ENCODE measurements at places on chromosomes 6 and 20. TPM values are rescaled to one million over a fixed set of nuclear protein-coding genes. Genes with fewer than 3 reads are reported as not detected.

DNA sequence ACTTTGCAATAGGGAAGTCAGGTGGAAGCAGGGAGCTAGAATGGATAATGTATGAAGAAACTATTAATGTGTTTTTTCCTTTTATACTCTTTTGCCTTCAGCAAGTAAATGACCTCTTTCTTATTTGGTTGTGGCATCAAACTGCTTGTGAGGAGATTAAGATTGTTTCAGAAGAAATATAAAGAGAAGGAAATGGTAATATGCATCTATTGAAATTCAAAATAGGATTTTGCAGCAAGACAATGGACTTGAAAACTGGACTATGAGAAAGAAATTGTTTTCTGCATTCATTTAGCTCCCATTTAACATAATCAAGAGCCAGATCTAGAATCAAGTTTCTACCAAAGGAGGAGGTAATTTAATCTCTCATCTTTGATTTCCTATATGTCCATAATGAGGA is 32.3 kb upstream of the KIFC1 start:
- DNase-seq, result no peak

DNA sequence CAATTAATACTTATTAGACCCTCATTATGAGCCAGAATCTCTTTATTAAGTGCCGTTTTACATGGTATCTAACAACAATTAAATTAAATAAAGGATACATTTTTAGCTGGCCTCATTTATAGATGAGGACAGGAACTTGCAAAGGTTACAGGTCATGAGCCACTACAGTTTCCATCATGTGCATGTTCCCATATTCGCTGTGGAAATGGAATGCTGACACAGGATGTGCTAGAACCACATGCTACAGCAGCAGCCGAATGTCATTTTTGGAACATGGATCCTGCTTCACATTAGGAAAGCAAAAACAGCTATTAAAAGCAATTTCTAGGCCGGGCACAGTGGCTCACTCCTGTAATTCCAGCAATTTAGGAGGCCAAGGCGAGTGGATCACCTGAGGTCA is 5.9 kb downstream of the SLC18B1 start:
- no peak for DNase-seq

DNA sequence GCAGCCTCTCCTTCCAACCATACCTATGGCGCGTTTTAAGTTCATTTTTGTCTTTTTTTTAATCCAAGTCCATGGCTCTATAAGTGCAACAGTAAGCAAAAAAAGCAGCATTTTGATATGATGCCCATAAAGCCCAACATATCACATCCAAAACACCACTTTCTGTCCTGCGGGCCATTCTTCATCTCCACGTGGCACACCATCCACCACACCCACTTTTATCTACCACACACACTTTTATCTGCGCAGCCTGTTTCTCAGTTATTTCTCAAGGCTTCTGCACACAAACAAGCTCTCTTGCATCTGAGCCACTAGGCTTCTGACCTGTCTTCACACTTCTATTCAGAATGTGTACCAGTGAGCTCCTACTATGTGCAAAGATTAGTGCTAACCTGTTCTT is 5.3 kb downstream of the GCLC start:
- DNase-seq, result no peak

GRCh38 chr20:37977786-37978185 is 55.5 kb downstream of the TTI1 start:
- DNase-seq, result no peak

- no peak for DNase-seq
Observed at GRCh38 chr20:58005581-58006345, 222.7 kb downstream of the ANKRD60 start.

DNA sequence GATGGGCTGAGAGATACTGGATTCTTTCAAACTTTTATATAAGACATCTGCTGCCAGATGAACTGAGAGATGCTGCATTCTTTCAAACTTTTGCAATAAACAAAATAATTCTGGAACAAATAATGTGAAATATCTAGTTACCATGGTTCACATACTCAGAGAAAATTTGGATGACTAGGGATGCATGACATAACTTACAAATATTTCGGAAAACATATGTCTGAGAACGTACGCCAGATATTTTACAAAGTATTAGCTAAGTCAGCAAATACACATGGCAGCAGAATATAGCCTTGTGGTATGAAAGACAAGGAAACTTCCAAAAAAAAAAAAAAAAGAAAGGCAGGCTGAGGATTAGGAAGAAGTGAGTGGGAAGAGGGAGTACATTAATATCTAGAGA is 113.3 kb upstream of the TRAF3IP2 start:
- no peak for DNase-seq

Gene CALHM5
- 2.0 TPM for total RNA-seq

Gene NFKBIE
- total RNA-seq, result 3.7 TPM

DNA sequence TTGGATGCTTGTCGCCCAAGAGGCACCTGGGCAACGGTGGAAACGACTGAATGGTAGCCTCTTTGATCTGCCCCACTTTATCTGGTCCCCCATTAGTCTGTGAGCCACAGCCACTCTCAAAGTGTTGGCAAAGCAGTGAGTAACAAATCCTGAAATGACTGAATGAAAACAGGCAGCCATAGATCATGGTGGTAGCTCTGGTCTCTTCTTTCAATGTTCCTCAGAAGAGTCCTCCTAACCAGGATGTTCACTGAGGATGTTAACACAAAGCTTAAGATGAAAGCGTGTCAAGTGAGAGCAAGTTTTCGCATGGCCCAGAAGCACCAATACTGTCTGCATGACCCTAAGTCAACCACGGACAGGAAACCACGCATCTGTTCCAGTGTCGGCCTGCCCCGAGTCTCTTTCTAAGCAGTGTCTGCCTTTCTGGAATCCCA is 107.3 kb downstream of the IRF4 start:
- no peak for DNase-seq

Gene RGS19
- total RNA-seq, result 6.3 TPM

DNA sequence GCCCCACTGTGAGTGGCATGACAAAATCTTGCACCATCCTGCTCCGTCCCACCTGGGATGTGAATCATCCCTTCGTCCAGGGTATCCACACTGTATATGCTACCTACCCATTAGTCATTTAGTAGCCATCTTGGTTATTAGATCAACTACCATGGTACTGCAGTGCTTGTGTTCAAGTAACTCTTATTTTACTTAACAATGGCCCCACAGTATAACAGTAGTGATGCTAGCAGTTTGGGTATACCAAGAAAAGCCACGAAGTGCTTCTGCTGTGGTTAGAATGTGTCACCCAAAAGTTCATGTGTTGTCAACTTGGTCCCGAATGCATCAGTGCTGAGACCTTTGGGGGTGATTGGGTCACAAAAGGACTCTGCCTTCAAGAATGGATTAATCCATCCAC is 11.7 kb downstream of the OSER1 start:
- DNase-seq, result no peak

Gene KIAA1586
- total RNA-seq, result 10.3 TPM

GRCh38 chr20:20321917-20322316 is 46.0 kb upstream of the INSM1 start:
- no peak for DNase-seq

- DNase-seq, result no peak
Observed at GRCh38 chr6:163298079-163298830, 116.3 kb upstream of the QKI start.

Gene OGFRL1
- total RNA-seq, result 12.4 TPM

GRCh38 chr6:95545686-95546085 is 31.6 kb upstream of the MANEA start:
- DNase-seq, result no peak

DNA sequence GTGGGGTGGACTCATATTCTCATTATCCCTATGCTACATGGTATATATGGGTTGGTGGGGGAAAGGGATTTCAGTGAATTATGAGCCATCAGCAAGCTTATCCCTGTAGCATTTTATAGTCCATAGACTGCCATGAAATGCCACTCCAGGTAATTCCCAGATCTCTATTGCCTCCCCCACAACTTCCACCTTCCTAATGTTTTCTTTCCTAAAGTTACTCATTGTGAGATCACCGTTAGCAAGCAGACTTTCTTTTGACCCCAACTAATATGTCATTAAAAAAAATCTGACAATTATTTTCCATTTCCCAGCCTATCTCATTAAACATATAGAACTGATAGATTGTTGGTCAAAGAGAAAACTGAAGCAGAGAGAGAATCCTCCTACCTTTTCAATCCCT is 40.7 kb upstream of the TBX18 start:
- no peak for DNase-seq

GRCh38 chr6:18425218-18425617 is 38.1 kb downstream of the RNF144B start:
- no peak for DNase-seq

- DNase-seq, result no peak
Observed at GRCh38 chr6:146224449-146224848, 195.6 kb downstream of the GRM1 start.

Gene BCKDHB
- total RNA-seq, result 12.3 TPM

GRCh38 chr20:38420388-38421085 is 14.6 kb downstream of the SNHG17 start:
- no peak for DNase-seq

GRCh38 chr6:6915219-6915618 is 192.5 kb upstream of the RREB1 start:
- DNase-seq, result no peak

DNA sequence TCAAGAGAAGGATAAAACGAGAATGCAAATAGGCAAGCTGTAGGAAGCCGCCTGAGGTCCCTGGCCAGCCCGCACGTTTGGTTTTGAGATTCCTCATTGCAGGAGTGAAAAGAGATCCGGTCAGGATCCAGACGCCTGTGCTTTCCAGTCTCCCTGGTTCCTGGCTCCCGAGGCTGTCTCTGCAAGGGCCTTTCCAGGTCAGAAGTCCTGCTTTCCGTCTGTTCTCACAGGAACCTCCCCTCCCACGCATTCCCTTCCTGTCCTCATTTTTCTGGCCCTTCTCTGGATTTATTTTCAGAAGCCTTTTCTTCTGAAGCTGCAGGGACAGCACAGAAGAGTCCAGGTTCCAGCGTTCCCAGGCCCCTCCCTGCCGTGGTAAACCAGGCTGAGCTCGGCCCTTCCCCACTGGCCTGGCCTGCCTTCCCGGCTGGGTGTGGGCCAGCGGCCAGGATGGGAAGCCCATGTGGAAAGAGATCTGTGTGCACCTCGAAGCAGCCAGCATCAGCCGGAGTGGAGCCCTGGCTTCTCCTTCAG is 54.0 kb downstream of the TMEM242 start:
- DNase-seq, result peak; percentile 93

DNA sequence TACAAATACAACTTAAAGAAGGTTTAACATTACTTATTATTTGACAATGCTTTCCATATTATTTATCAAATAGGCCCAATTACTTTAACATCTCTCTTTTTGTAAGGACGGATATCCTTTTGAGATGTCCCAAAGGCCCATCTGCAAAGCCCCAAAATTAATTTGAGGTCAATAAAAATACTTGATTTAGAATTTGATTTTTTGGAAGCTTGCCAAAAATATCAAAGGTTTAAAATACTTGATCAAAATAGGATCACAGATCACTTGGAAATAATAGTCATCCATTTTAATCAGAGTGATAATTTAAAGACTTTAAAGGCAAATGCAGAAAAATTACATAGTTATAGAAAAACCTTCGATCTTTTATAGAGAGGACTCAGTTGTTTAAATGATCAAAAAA is 8.1 kb downstream of the C6orf58 start:
- DNase-seq, result no peak

GRCh38 chr6:34110610-34111009 is 35.3 kb downstream of the GRM4 start:
- no peak for DNase-seq

DNA sequence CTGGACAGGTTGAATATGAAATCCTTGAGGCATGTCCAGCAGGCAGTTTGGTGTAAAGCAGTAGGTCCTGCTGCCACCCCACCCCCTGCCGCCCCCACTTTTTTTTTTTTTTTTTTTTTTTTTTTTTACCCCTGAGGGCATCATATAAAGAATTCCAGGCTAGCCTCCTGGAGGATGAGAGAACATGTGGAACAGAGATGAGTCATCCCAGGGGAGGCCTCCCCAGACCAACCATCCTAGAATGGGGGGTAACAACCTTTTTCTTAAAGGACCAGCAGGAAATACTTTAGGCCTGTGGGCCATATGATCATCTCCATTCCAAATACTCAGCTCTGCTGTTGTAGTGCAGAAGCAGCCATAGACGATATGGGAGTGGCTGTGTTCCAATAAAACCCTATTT is 170.9 kb downstream of the GJA10 start:
- no peak for DNase-seq

DNA sequence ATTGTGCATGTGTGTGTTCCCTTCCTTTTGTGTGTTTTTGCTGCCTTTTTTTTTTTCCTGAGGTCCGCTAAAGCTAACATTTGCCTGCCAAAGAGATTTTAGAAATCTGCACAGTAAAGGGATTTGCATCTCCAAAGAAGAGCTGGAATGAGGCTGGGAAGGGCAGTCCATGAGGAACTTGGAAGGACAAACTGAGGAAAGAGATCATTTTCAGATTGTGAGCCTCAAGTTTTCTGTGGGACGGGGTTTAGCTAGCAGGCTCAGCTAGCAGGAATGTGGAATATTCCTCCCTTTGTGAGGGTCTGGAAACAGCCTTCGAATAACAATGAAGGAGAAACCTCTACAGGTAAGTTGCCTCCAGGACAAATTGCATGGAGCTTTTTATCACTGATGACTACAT is 3.8 kb downstream of the INSM1 start:
- no peak for DNase-seq

Gene SMPDL3A
- 7.0 TPM for total RNA-seq

Gene CEBPB
- total RNA-seq, result 64.5 TPM

Gene ADGB
- not detected for total RNA-seq

- peak; percentile 99 for DNase-seq
Observed at GRCh38 chr6:151390276-151390850, 996 bp downstream of the ZBTB2 start.

Gene PAX1
- total RNA-seq, result not detected

DNA sequence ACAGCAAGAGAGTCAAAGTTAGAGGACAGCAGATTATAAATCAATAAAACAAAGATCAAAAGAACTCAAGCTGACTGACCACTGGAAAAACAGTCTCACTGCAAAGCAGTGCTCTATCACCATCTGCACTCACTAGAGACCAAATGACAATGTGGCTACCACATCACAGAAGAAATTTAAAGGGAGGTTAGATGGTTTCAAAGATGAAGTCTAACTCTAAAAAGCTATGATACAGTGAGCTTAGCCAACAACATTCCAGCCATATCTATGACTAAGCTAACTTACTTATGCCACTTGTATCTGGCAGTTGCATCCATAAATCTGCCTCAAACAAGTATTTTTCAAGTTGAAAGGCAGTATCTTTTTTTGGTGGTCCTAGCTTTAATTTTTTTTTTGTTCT is 68.6 kb downstream of the ARHGAP18 start:
- no peak for DNase-seq

DNA sequence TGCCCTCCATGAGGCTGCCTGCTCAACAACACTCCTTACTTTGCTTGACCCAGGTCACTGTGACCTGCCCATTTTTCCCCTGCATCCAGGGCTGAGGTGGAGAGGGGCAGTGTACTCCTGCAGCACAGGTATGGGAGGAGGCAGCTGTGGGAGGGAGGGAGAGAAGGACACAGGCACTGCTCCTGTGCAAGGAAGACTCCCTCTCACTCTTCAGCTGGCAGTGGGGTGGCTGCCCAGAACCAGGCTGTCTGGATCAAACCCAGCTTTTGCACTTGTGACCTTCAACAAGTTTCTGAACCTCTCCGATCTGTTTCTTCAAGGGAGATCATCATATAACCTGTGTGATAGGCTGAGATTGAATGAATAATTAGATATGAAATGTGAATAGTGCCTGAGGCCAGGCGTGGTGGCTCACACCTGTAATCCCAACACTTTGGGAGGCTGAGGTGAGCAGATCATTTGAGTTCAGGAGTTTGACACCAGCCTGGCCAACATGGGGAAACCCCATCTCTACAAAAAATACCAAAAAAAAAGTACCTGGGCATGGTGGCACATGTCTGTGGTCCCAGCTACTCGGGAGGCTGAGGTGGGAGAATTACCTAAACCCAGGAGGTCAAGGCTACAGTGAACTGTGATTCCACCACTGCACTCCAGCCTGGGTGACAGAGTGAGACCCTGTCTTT is 14.1 kb downstream of the TGIF2 start:
- no peak for DNase-seq

All from right cardiac atrium (tissue), 5 donors.